ENCODE measurements at places on chromosomes 5 and 9.

GRCh38 chr5:43195670-43196265 is 3.7 kb downstream of the NIM1K start:
- DNase-seq, result no peak

- DNase-seq, result no peak
These were observed 538.5 kb upstream of the DMAC1 start for GRCh38 chr9:8337834-8338766.

DNA sequence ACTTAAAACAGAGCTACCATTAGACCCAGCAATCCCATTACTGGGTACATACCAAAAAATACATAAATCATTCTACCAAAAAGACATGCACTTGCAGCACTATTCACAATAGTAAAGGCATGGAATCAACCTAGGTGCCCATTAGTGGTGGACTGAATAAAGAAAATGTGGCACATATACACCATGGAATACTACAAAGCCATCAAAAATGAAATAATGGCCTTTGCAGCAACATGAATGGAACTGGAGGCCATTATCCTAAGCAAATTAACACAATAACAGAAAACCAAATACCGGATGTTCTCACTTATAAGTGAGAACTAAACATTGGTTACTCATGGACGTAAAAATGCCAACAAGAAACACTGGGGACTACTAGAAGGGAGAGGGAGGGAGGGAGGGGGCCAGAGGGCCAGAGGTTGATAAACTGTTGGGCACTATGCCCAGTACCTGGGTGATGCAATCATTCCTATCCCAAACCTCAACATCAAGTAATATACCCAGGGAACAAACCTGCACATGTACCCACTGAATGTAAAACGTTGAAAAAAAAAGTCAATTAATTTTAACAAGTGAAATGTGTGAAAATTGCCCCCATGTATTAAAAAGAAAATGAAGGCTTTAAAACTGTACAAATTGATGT is 24.5 kb upstream of the GPR150 start:
- DNase-seq, result no peak

DNA sequence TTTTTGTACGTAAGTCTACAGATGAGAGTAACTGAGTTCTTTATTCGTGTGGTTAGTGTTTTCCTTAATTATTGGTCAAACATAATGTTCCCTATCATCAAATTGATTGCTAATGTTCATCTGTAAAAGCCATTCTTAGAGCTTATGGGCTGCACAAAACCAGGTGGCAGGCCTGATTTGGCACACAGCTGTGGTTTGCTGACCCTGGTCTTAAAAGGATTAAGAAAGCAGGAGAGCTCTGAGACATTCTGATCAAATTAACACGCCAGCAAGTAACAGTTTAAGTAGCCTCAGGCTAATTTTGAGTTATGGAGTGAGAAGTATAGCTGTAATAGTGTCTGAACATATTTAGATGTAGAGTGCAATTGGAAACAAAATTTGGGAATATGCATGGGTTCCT is 63.2 kb downstream of the PRR16 start:
- no peak for DNase-seq

- no peak for DNase-seq
These were observed 83.3 kb upstream of the ZBTB43 start for GRCh38 chr9:126721564-126721981.

- no peak for DNase-seq
These were observed 174.6 kb downstream of the ADAMTS6 start for GRCh38 chr5:65307088-65307487.

DNA sequence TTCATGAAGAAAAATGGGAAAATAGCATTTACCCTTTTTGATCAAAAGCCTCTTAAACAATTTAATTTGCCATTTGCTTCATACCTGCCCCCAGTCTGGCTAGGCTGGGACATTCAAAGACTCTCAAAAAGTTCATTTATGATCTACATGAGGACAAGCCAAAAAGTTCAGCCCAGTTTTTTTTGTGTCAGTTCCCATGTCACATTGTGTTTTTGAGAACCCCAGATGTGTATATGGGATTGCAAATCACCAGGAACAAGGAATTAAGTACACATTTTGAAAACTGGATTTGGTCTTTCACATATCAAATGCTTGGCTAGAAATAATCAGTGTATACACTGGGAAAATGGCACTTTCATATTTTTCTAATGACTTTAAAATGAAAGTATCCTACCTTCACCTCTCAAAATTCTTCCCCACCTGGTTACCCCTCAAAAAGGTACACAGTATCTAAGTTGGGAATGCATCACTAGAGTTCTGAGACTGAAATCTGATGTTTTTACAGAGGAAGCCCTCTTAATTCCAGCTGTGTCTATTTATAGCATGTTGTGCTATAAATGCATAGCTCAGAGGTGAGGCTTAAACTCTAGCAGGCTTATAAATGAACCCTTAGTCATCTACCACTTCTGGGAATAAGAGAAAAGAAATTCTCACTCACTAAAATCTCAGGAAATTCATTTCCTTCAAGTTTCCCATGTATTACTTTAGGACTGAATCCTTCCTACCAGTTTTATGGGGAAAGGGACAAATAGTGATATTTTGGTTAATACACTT is 9.3 kb downstream of the STOM start:
- DNase-seq, result no peak

Data from NCI-H1092 (cell line).